ENCODE measurements at places on chromosomes 16 and 17.

DNA sequence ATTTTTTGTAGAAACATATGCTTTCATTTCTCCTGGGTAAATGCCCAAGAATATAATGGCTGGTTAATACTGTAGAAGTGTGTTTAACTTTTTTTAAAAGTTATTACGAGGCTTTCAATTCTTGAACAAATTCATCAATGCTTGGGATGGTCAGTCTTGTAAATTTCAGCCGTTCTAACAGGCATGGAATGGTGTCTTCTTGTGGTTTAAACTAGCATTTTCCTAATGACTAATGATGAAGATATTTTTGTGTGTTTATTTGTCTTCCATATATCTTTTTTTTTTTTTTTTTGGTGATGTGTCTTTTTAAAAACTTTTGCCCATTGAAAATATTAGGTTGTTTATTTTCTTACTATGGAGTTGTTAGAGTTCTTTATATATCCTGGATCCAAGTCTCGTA lies 67.1 kb downstream of the MGAT5B start:
- DNase-seq: no peak

DNA sequence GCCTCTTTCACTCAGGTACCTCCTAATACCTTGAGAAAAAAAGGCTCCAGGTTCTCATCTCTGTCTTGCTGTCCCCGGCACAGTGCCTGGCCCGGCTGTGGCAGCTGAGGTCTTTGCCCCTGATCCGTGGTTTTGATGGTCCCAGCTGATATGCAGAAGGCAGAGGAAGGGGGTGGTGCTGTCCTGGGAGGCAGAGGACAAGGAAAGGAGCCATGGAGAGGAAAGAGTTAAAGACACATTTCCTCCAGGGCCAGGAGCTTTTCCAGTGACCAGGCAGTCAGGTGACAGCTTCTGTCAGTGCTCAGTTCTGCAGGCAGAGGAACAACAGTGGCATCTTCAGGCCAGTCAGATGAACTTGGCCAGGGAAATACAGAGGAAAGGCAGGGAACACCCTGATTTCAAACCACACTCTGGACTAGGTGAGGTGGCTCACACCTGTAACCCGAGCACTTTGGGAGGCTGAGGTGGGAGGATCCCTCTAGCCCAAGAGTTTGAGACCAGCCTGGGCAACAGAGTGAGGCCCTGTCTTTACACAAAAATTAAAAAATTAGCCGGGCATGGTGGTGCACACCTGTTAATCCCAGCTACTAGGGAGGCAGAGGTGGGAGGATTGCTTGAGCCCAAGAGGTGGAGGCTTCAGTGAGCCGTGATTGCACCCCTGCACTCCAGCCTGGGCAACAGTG lies 3.3 kb upstream of the COG1 start:
- DNase-seq: no peak

DNA sequence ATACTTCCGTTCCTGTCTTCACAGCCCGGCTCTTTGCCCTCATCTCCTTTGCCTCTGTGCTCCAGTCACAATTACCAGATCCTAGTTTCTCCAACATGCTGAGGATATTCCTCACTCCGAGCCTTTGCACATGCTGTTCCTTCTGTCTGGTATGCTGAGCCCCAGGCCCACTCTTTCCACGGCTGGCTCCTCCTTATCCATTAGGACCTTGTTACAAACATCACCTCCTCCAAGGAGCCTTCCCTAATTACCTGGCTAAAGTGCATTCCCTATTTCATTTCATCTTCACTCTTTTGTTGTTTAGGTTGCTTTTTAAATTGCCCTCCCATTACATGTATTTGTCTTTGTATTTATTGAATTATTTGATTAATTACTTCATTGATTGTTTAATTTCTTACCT lies 14.9 kb upstream of the ADGRG1 start:
- no peak for DNase-seq

DNA sequence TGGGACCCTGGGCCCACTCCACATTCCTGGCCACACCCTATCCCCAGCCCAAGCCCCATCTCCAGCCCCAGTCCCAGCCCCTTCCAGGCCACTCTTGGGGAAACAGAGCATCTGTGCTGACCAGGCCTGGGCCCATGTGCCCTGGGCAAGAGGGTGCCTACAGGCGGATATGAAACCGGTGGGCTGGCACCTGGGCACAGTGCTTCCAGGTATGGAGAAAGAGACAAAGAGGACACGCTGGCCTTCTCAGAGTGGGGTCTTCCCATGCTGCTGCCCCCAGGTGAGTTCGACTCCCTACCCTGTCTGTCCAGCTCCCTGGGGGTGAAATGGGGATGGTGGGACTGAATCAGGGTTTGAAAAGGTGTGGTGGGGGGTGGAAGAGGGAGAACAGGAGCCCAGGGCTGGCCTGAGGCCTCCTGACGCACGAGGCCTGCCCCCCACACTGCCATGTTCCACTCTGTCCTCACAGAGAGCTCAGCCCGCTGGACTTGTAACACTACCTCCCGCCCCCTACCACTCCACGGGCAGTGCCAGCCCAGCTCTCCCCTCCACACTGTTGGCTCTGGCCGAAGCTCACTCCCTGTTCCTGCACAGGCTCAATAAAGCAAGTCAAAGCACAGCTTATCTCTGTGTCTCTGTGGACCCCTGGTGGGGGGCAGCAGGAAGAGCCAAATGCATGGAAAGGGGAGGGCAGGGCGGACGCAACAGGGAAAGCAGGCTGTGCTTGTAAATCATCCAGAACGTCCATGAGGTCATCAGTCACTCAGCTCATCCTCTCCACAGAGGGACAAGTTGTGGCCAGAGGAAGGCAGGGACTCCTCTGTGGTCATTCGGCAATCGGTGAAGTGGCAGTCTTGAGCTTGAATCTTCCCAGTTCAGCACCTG lies 71.1 kb upstream of the TMEM97 start:
- DNase-seq: no peak

DNA sequence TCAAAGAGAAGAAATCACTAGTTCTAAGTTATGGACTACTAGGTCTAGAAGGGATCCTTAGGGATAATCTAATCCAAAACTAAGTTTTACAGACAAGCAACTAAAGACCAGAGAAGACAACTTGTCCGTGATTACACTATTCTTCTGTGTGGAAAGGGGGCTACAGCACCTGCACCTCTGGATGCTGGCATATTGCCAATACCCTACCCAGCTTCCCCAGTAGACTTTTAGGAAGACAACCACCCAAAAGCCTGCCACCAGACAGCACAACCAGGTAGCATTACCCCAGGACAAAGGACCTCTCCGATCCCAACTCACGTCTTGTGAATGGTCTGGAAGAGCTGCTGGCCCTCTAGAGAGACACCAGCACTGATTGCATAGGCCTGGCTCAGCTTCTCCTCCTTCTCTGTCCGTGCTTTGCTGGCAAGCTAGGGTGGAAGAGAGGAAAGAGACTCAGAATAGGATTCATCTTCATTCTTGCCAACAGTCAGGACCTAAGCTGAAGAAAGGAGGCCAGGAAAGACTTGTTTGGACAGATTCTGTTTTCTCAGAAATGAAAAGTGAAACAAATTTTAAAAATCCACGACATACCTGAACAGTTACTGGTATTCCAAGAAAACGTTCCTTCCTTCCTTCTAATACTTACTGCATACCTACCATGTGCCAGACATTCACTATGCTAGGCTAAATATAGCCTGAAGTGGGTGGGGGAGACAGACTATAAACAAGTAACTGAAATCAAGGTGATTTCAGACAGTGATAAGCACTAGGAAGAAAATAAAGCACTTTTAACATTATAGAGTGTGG lies 25.3 kb upstream of the TMEM101 start:
- DNase-seq: no peak

DNA sequence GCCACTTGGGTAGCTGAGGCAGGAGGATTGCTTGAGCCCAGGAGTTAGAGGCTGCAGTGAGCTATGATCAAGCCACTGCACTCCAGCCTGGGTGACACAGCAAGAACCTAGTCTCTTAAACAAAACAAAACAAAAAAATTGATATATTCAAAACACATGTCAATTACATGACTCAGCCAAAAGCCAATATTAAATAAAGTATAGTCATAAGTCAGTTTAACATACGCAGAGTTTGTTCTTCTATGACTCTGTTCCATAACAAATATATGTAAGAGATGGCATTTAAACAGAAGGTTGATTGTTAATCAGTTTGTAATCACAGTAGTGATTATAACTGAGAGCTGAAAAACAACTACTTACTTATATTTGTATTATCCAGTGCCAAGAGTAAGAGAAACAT lies 106.5 kb downstream of the CDH8 start:
- no peak for DNase-seq

DNA sequence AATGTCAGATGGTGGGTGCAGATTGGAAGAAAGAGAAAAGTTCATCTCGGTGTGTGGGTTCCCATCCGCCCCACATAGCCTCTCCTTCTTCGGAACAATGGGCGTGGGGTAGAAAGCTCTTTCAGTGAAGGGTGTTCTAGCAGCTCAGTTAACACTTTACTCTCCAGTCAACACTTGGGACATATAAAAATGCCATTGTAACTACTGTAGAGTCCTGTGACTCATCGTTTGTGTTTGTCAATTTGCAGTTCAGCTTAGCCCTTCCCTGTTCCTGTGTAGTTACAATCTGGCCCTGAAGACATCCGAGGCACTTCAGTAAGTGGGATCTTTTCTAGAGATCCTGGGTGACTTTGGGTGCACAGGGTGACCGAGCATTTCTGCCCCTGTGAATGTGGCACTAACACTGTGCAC lies 11.5 kb upstream of the CLEC18C start:
- no peak for DNase-seq

DNA sequence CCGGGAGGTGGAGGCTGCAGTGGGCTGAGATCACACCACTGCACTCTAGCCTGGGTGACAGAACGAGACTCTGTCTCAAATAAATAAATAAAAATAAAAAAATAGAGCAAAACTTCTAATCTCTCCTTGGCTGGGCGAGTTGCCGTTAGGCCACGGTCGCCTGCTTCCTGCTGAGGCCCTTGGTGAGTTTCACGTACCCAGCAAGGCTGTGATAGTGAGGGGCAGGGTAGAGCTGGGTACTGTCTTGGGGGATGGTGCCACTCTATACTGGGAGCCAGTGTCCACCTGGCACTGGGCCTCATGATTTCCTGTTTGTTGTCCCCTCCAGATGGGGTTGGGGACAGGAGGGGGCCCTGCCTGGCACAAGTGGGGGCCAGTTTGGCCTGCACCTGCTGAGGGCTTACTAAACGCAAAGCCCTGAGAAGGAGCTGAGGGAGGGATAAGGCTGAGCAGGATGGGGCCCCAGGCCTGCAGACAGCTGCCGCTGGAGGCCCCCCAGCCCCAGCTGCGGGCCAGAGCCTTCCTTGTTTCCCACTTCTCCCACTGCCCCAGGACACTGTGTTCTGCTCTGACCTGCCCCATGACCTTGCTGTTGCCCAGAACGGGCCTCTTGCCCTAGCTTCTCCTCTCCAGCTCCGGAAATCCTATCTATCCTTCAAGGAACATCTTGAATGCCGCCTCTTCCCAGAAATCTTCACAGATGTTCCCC lies 25.4 kb downstream of the GJD3 start:
- no peak for DNase-seq

DNA sequence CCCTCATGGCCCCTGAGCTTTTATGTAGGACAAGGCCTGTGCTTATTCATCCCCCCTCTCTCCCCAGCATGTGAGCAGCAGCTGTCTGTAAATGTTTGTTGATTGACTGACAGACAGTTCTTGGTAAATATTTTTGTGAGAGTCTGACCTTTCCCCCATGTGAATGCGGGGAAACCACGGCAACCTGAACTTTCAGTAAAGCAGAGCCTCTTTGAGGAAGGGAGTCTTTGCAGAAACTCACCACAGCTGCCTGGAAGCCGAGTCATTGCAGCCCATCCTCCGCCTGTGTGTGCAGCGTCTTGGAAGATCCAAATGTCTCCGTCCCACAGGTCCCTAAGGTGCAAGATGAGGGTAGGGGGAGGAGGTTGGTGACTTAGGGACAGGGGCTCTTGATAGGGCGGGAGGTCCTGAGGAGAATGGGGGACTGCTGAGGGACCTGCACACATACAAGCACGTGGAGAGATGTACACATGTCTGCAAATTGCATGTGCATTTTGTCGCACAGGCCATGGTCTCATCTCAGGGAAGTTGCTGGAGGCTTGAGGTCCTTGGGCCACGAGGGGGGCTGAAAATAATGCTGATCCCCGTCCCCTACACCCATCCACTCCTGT lies 23.0 kb upstream of the IL21R start:
- no peak for DNase-seq

- DNase-seq: no peak
These were observed 1.4 kb downstream of the LIG3 start for GRCh38 chr17:34981538-34982241.

DNA sequence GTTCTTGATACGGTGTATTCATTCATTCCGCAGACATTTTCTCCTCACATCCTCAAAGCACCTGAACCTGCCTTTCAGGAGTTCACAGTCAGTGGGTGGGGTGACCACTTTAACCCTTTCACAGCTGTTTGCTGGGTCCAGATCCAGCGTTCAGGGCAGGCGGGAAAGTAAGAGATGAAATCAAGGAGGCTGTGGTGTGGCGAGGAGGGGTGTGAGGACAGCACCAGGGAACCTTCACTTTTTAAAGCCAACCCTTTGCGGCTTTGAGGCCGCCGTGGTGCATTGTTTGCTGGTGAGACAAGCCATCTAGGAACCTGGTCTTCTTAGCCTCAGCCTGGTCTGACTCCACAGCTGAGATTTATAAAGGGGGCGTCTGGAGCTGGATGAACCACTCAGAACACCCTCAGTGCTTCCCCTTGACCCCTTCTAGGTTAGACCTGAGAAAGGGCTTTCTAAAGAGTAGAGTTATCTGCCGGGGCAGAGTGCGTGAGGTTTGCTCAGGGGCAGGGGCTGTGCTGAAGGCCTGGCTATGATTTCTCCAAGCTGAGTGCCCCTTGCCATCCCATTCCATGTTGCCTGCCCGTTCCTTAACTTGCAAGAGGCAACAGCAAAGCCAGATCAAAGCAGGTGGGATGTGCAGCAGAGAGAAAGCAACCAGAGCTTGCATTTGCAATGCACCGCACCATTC lies 933 bp downstream of the CCR7 start:
- DNase-seq: no peak

GRCh38 chr16:4593086-4593485 lies 21.6 kb downstream of the UBALD1 start:
- no peak for DNase-seq

- DNase-seq: no peak
These were observed 120.9 kb downstream of the PRKCA start for GRCh38 chr17:66423056-66423955.

GRCh38 chr16:54926166-54926838 lies 4.4 kb upstream of the IRX5 start:
- no peak for DNase-seq

Data from AG09319 (cell line).